ENCODE measurements at places on chromosomes 13 and 19. TPM values are rescaled to one million over a fixed set of nuclear protein-coding genes. Genes with fewer than 3 reads are reported as not detected.

COMP gene
- 0.13 TPM for total RNA-seq

- no peak for DNase-seq
Measured at GRCh38 chr13:76864259-76864658, 21.9 kb downstream of the KCTD12 start.

GRCh38 chr13:35014606-35015213, 72.6 kb downstream of the NBEA start:
- no peak for DNase-seq

DNA sequence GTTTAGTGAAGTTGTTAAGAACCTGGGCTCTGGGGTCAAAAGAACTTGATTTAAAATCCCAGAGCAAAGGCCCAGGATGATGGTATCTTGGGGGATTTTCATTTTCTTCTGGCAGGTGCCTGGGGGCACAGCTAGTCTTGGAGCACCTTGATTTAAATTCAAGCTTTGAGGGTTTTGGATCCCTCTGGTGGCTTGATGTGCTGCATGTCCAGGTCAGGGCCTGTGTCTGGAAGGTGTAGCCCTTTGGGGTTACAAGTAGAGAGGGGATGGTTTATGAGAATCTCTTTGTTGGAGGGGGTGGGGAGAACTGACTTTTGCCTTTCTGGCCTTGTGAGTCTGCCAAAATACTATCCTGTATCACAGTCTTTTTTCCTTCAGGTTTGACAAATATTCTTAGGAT, 55.8 kb downstream of the AKAP11 start:
- no peak for DNase-seq

GRCh38 chr13:39892721-39893685, 237.5 kb downstream of the COG6 start:
- no peak for DNase-seq

DNA sequence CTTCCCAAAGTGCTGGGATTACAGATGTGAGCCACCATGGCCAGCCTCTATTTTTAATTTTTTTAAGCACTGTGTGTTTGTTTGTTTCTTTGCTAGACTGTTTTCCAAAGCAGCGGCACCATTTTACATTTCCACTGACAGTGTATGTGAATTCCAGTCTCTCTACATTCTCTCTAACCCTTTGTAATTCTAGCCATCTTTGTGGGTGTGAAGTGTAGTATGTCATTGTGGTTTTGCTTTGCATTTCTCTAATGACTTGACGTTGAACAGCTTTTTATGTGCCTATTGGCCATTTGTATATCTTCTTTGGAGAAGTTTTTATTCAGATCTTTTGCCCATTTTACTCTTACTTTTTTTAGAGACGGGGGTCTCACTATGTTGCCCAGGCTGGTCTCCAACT, 11.6 kb downstream of the PNPLA6 start:
- no peak for DNase-seq

DNA sequence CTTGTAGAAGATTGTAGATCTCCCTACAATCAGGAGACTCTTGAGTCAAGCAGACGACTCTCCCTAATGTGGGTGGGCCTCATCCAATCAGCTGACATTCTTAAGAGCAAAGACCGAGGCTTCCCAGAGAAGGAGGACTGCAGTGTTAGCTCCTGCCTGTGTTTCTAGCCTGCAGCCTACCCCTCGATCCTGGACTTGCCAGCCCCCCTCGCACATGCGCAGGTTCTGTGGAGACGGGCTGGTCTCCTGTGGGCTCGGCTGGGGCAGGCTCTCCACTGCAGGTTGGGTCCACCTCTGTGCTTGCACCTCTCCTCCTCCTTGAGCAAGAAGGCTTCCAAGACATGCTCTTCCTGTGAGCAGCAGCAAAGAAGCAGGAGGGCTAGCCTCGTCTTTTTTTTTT, 185.2 kb upstream of the SOX1 start:
- no peak for DNase-seq

ZNF507 gene
- 15.3 TPM for total RNA-seq

- DNase-seq = no peak
Measured at GRCh38 chr13:66886264-66886663, 343.9 kb downstream of the PCDH9 start.

ZSWIM9 gene
- total RNA-seq = 6.2 TPM

DNA sequence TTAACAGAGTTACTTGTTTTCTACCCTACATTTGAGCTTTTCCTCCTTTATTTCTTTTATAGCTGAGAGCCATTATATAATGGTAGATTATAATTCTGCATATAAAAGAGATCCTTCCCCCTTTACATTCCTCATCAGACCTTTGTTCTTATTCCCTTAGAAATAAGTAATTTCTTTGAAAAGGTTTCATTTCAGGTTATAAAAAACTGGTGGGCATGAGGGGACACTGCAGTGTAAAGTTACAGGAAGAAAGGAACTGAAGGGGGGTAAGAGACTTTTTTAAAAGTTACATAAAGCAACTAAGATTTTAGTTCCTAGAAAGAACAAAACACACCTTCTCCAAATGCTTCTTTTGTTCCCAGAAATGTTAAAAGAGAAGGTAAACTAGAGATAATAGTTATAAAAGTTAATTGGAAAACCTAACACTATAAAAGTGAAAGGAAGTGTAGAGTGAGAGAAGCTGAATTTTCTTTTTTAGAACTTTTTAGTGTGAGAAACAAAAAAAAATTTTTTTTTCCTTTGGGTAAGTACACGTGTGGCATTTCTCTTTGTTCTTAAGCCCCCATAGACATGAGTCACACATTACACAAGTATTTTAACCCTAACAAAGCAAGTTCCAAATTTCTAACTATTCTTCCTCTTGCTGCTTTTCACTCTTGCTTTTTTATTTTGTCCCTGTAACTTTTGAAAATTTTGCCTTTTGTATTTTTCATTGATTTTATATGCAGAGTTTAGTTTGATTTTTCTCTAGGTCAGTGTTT, 106.4 kb upstream of the MLNR start:
- no peak for DNase-seq

DNA sequence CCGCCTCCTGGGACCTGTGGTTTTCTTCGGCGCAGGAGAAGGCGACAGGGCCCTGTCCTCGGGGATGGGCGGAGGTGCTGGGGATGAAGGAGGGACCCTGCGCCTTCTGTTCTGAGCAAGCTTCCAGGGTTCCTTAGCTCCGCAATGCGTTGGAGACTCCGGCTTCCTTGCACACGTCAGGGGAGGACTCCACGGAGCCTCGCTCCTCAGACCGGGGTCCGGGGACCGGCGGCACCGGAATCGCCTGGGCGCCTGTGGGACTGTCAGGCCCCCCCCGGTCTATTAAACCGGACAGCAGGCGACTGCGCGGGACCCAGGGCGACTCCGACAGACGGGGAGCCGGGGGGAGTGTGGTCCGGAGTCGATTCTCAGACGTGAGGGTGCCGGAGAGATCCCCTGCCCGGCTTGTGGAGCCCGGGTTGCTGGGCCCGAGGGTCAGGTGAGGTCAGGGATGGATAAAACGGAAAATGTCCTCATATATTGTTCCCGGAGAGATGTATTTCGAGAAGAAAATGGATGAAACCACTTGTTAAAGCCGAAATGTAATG, 227.4 kb downstream of the TEX29 start:
- DNase-seq = no peak

CD70 gene
- 0.27 TPM for total RNA-seq

DNA sequence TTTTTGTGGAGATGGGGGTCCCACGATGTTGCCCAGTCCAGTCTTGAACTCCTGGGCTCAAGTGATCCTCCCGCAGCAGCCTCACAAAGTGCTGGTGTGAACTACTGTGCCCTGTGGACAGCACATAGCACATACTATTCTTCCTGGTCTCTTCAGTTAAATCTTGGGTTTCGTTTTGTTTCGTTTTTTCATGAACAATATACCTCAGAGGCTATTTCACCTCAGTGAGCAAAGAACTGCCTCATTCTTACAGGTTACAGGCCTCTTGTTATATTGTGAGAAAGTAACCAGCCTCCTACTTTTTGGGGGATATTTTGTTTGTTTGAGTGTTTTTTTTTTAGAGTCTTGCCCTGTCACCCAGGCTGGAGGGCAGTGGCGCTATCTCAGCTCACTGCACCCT, 1.3 kb upstream of the C3 start:
- no peak for DNase-seq

DNA sequence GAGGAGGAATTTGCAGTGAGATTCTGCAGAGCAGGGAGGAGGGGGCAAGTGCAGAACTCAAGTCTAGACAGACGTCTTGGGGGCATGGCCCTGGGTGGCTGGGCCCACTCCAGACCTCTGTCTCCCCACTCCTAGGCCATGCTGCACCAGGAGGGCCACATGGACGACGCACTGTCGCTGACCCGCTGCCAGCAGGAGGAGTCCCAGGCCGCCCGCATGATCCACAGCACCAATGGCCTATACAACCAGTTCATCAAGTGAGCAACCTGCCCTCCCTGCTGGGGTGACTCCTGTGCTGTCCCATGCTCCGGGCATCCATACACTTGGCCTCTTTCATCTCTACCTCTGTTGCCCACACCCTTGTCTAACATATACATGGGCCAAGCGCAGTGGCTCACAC, 18.1 kb downstream of the RYR1 start:
- DNase-seq = no peak

DNA sequence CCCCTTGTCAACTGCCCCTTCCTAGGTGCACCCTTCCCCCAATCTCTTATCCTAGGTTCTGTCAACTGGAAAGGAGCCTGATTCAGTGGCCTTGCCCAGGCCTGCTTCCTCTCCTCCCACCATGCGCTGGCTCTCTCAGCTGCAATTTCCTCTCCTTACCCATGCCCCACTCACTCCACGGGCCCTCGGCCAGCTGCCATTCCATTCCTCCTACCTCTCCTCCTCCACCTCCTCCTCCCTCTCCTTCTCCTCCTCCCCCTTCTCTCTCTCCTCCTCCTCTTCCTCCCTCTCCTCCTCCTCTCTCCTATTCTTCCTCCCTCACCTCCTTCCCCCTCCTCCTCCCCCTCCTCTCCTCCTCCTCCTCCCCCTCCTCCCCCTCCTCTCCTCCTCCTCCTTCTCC, 9.6 kb upstream of the TIMM44 start:
- DNase-seq = no peak

TINCR gene
- 2.2 TPM for total RNA-seq

IGFL2 gene
- total RNA-seq = not detected

DNA sequence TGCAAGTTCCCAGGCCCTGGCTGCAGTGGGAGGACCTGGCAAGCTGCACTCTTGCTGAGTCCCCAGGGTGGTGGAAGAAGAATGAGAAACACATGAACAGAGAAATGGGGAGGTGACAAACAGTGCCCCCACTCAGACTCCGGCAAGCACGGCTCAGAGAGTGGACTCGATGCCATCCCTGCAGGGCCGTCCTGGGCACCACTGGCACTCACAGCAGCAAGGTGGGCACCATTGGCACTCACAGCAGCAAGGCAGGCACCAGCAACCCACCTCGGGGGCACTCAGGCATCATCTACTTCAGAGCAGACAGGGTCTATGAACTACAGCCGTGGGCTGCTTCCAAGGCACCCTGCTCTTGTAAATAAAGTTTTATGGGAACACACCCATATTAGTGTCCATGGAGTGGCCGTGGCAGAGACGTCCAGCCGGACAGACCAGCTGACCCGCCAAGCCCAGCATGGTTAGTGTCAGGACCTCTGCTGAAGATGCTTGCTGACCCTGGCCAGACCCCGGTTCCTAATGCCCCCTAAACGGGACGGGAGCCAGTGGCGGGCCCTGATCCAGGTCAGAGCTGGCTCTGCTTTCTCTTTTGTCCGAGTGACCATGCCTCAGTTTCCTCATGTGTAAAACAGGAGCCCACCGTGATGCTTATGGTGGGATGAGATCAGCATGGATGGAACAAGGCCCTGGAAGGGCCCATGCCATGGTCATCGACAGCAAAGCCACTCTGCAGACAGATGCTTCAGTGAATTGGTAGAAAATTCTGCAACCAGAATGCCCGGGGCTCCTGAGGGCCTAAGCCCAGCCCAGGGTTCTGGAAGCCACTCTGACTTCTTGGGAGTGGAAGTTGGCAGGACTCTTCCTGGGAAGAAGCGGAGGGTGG, 2.1 kb upstream of the F10 start:
- DNase-seq = no peak

DNA sequence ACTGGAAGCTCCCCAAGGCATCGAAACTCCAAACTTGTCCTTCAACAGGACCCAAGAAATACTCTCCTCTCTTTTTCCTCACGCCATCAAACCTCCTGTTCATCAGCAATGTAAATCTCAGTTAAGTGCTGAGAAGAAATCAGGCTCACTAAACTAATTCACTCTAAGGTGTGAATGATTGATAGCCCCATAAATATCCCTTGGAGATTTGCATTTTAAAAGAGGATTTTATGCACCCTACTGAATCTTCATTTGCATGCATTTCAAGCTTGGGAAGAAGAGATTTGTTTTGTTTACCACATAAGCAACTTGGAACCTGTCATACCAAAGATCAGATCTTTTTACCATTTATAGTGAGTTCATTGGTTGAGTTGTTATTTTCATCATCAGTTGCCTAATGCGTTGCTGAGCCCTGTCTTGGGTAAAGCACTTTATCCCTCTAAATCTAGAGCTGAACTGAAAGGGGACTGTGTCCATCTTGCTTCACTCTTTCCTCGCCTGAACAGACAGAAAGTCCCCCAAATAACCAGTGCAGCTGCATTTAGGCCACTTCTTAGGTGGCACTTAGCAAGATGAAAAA, 40.2 kb upstream of the GSX1 start:
- DNase-seq = no peak

PEAK3 gene
- 0.72 TPM for total RNA-seq

DNA sequence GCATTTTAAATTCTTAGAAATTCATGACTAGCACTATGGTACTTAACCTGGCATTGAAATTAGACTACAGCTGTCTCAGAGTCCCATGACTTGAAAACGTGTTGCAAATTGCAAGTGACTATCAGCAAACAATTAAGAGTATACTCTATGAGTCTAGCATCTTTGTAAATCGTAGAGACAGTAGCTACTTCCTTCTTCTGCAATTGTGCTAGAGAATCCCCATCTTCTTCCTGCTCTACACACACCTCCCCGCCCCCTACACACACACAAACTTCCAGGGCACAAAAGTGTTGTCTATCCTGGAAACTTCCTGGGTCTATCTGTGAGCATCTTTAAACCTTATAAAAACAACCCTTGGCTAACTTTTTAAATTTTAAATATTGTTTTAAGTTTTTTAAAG, 35.2 kb upstream of the MIR17HG start:
- no peak for DNase-seq

ZNF260 gene
- total RNA-seq = 4.8 TPM

ZNF85 gene
- total RNA-seq = 4.5 TPM

DNA sequence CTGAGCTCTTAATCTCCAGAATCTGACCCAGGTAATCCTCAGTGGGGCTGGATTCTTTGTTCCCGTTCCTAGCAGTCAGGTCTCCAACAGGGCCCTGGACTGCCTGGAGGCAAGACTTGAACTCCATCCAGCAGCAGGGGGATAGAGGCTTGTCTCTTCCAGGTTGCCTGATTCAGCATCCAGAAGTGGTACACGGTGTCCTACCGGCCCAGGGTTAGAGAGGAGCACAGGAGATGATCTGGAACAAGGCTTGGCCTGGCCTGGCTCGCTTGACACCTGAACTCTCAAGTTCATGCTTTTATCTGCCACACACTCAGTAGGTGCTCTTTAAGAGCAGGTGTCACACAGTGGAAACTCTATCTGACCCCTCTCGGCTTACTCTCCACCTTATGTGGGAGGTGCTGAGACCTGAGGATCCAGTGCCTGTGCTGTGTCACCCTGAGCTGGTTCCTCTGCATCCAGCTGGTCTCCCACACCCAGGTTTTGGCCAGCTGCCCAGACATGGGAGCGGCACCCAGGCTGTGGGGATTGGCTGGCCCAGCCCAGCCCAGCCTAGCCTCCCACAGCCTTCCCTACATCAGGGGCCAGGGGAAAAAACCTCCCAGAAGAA, at the start of gene CYP4F3:
Gene CYP4F3 (plus strand): TSS at position 604 of the 610 bp plus-strand sequence. CDS start 519 bp downstream, outside the sequence.
- DNase-seq = peak; percentile 98

All from colonic mucosa (tissue), 4 donors.